ENCODE measurements at places on chromosomes 5 and 9.

- no peak for DNase-seq
Observed at GRCh38 chr9:13532407-13532806, 252.9 kb upstream of the MPDZ start.

GRCh38 chr9:114339130-114339908 is 9.7 kb downstream of the ORM2 start:
- peak; percentile 70 for DNase-seq

DNA sequence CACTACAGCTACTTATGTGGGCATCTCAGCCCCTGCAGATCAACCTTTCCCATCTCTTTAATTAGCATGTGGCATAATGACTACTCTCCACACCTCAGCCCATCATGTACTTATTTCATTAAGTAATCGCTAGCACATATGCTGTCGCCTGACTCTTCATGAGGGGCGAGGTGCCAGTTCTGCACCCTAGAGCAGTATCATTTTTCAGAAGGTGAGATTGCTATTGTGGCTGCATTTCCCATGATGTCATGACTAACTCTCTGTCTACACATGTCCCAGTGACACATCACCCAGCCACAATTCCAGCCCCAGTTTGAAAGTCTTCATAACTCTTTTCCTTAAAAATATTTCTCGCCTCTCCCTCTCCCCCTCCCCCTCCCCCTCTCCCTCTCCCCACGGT is 7.6 kb upstream of the F2RL1 start:
- DNase-seq, result no peak

GRCh38 chr5:158758675-158759074 is 341.0 kb downstream of the EBF1 start:
- no peak for DNase-seq

GRCh38 chr9:14311956-14312685 is 1.8 kb downstream of the NFIB start:
- DNase-seq, result no peak

GRCh38 chr5:81165493-81166119 is 67.5 kb upstream of the CKMT2 start:
- peak; percentile 79 for DNase-seq

DNA sequence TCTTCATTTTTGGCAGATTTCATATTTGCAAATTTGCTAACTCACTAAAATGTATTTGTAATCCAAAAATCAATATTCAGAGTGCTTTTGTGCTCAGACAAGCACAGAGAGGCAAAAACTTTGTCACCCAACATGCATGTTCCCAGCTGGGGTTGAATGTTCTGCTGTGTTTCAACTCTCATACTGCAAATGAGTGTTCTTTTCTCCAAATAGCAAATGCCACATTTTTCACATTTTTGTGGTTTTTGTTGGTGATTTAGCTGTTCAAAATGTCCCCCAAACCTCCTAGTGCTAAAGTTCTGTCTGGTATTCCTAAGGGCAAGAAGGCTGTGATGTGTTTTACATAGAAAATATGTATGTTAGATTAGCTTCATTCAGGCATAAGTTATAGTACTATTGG is 87.3 kb upstream of the PCSK5 start:
- DNase-seq, result no peak

- no peak for DNase-seq
Observed at GRCh38 chr5:173623296-173623771, 6.9 kb upstream of the BOD1 start.

DNA sequence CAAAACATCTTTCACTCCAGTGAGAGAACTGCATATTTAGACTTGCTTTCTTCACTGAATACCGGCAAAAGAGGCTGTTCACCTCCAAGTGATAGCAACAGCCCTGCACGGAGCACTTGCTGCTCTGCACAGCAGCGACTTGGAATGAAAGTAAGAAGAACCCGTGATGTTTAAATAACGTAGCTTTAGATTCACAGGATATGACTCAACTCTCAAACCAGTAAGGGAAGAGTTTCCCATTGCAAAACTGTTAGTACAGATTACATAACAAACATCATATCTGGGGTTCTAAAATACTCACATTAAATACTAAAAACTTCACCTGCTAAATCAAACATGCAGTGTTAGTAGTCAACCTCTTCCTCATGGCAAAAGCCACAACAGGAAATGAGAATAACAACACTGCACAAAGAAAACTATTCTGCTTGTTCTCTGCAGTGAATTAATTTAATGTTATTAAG is 203.4 kb downstream of the MCTP1 start:
- no peak for DNase-seq

DNA sequence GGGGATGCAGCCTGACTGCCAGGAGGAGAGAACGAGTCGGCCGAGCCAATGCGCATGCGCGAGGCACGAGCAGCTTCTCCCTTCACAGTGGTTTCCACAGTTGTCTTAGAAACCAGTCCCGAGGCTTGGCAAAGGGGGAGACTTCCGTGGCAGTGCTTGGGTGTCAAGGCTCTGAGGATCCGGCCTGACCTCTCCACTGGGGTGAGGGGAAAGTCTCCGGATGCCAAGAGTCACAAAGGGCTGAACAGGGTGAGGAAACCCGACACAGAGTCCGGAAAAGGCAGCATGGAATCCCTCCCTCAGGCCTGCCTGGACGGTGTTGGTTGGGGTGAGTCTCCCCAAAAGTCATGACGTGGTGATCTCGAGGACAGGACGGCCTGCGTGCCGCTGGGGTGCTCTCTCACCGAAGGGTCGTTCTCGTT is 475.5 kb downstream of the SPATA31A7 start:
- DNase-seq, result no peak

DNA sequence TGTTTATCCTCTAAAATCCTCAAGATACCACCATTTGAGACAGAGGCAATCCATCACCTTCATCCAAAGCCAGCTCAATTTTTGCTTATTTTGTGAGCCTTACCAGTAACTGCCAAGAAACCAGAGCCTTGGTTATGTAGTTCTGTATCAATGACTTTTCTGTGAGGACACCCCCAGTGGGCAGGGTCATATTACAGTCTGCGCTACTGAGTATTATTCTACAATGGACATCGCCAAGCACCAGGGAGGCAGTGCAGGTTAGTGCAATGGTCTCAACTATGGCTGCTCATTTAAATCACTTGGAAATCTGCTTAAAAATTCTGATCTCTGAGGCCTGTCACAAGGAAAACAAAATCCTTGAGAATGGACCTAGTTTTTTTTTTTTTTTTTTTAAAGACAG is 90.5 kb upstream of the NIPAL4 start:
- DNase-seq, result no peak

Measured in glutamatergic neuron (in vitro differentiated cells).